ENCODE measurements at places on chromosomes 11 and 22.
A peak's percentile ranks its signal among the peaks of the same experiment; 100 is the strongest.

GRCh38 chr11:119752946-119753345 is 23.9 kb upstream of the NECTIN1 start:
- no peak for DNase-seq

DNA sequence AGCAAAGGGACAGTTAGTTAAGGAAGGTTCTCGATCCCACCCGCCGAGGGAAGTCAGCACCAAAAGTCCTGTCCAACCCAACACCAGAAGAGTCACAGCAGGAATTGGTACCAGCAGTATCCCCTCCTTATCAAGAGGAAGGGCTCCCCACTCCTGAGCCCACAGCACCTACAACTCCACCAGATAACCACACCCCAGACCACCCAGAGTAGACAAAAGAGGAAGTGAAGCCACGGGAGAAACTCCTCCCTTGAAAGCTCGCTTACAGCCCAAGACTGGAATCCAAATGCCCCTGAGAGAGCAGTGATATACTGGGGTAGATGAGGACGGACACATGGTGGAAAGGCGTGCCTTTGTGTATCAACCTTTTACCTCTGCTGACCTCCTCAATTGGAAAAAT is 7.3 kb upstream of the CD5 start:
- no peak for DNase-seq

GRCh38 chr11:134951305-134951700 is 539.3 kb upstream of the B3GAT1 start:
- peak; percentile 2 for DNase-seq

- no peak for DNase-seq
These were observed 4.2 kb downstream of the LMO1 start for GRCh38 chr11:8259306-8259959.

DNA sequence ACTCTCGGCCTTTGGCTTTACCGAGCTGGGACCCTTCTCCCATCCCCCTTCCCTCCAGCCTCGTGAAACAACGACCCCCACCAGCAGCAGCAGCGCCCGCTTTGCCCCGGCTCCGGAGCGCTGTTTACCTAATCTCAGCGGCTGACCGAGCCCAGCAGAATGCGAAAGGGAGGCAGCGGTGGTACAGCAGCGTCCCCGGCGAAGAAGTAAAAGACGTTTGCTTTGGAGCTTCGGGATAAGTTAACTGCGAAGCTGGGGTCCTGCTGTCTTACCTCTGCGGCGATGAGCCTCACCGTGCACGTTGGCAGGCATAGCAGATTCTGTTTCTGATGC is 2.0 kb upstream of the LARGE1 start:
- DNase-seq = no peak

- no peak for DNase-seq
These were observed 534.4 kb downstream of the MN1 start for GRCh38 chr22:27267145-27267544.

GRCh38 chr11:110200836-110201235 is 95.6 kb downstream of the RDX start:
- DNase-seq = no peak

- no peak for DNase-seq
These were observed 170.1 kb downstream of the IGLL1 start for GRCh38 chr22:23409976-23410375.

GRCh38 chr22:47433627-47434026 is 671.2 kb downstream of the TBC1D22A start:
- DNase-seq = no peak

DNA sequence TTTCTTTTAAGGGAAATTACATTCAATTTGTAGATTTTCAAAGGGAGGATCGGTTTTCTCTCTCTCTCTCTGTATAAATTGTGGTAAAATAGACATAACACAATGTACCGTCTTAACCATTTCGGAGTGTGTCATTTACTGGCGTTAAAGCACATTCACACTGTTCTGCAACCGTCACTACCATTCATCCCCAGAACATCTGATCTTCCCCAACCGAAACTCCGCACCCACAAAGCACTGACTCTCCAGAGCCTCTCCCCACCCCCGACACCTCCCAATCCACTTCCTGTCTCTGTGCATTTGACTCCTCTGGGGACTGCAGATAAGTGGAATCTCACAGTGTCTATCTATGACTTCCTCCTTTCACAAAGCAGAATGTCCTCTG is 15.9 kb upstream of the GRAMD4 start:
- peak; percentile 16 for DNase-seq

- peak; percentile 14 for DNase-seq
These were observed 90.0 kb downstream of the BCR start for GRCh38 chr22:23270212-23270733.

- DNase-seq = no peak
These were observed 404 bp downstream of the DCHS1 start for GRCh38 chr11:6655020-6655789.

GRCh38 chr22:49208004-49208402 is 619.7 kb downstream of the BRD1 start:
- no peak for DNase-seq

GRCh38 chr11:76824980-76825725 is 35.6 kb upstream of the ACER3 start:
- DNase-seq = no peak

DNA sequence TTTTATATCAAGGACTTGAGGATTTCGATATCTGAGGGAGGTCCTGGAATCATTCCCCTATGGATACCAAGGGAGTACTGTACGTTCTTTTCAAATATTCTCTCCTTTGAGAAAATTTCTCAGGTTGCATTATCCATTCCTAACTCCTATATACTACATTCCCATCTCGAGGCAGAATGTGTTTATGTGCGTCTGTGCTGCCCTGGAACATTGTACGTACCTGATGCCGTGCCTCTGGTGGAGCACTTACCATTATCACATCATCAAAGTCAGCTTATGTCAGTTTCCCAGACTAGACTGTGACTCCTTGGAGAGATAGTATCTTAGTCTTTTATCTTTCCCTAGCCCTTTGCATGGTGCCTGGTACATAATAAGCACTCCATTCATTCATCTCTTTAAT is 21.7 kb downstream of the UBASH3B start:
- DNase-seq = no peak

GRCh38 chr11:72939031-72939430 is 124.8 kb downstream of the ATG16L2 start:
- DNase-seq = no peak

DNA sequence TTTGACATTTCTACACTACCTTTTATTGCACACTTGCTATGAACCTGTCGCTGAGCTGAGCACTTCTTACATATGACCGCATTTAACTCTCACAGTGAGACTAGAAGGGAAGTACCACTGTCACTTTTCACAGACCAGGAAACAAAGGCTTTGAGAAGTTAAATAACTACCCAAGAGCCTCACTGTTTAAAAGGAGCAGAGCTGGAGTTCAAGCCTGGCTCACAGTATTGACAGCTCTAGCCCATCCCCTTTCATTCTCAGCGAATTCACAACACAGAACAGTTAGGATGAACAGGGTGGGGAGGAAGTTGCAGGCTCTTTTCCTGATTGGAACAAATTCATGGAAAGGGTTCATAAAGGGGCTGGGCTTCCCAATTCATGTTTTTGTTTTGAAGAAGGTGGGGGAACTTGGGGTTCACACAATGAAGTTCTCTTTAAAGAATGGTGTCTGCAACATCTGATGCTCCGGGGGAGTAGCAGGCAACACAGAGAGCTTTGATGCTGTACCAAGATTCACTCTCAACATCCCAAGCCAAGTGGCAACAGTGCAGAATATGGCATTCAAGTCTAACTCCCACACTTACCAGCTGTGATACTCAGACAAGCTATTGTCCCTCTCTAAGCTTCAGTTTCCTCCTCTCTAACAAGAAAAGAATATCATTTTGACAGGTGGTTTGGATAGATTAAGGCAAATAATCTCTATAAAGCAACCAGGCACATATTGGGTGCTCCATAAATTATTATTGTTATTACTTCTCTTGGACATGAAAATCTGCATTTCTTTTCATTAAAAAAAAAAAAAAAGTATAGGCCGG is 17.2 kb downstream of the SCGB1A1 start:
- no peak for DNase-seq

DNA sequence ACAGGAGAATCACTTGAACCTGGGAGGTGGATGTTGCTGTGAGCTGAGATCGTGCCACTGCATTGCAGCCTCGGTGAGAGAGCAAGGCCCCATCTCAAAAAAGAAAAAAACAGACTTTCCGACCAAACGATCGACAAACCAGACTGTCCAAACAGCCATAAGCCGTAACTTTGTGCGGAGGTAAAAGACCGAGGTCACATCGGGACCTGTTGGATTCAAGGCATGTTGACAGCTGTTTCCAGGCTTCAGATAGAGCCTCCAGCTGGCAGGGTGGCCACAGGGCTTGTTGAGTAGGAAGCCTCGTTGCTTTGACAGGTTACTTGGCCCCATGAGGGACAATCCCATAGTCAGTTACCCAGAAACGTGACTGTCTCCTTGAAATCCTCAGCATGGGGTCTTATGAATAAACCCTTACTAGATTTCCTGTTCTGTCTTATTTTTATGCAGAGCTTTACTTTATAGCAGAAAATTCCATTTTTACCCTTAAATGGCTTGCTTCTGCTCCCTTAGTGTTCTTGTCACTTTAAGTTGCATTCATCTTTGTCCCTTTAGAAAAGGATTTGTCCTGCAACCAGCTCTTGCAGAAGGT is 22.3 kb downstream of the PPARA start:
- DNase-seq = no peak

DNA sequence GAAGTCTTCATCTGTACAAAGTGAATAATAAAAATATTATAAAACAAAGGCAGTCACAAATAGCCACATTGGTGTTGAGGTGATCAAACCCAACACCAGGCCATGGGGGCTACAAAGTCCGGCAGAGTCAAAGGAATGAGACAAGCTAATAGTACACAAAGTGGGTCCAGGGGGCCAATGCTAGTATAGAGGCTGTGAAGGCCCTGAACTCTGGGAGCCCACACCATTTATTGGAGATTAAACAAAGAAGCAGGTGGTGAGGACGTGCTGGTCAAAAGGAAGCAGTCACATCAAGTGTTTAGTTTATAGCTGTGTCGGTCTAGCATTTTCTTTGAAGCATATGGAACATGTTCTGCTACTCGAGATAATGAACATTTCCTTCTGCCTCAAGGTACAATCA is 58.6 kb upstream of the CCT8L2 start:
- DNase-seq = no peak

DNA sequence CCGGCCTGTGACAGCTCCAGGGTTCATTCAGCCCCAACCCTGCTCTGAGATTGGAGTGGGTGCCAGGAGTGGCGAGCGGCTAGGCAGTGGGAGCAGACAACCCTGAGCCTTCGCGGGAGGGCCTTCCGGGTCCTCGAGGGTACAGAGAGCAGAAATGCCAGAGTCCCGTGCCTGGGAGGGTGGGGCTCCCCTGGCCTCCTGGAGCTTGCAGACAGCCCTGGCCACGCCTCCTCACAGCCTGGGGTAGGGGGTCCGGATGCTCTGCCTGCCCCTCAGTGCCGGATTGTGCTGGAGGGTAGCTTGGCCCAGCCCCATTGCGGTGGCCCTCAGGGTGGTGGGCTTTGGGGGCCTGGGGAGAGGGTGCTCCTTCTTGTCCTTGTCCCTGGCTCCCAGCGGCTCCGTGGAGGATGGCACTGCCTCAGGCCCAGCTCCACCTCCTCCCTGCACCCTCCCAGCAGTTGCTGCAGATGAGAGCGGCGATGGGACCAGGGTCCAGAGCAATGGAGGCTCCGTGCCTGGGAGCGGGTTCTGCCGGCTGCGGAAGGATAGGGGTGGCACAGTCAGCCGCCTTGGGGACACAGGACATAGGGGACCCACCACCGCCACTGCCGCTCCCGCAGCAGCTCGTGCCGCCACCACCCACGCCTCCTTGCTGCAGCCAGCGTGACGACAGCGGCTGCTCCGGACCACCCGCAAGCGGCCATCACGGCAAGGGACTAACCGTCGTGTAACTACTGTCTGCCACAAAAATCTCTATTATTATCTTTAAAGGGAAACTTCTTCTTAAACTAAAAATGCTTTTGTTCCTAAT is 34.9 kb upstream of the OR10G7 start:
- no peak for DNase-seq

DNA sequence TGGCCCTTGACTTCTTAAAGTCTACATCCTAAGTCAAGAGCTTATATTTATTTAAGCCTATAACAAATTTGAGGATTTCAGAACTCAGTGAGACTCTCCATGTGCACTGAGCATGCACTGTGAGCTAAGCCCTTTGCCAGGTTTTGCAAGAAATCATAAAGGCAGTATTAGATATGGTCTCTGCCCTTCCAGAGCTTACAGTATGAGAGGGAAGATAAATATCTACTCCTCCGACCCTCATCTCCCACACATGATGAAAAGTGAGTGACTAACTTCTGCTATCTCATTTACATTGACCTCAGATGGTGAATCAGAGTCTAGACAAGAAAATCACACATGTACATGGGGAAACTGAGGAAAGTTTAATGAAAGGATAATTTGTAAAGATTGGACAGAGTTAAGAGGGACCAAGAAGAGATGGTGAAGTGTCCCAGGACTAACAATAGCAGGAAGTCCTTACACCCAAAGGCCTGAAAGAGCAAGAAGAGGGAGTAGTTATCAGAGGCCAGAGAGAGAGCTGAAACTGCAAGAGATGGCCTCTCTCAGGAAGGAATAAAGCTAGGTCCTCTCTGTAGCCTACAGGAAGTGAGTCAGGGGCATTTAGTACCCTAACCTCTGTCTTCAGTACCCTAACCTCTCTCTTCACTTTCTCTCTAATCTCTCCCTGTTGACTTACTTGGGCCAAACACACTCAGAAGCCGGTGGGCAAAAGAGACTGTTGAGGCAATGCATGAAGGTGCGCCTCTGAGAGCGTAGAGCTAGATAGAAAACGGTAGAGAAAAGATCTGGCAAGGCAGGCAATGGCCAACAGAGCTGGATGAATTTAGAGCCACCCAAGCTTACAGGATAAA is 23.0 kb upstream of the BLID start:
- DNase-seq = peak; percentile 86

DNA sequence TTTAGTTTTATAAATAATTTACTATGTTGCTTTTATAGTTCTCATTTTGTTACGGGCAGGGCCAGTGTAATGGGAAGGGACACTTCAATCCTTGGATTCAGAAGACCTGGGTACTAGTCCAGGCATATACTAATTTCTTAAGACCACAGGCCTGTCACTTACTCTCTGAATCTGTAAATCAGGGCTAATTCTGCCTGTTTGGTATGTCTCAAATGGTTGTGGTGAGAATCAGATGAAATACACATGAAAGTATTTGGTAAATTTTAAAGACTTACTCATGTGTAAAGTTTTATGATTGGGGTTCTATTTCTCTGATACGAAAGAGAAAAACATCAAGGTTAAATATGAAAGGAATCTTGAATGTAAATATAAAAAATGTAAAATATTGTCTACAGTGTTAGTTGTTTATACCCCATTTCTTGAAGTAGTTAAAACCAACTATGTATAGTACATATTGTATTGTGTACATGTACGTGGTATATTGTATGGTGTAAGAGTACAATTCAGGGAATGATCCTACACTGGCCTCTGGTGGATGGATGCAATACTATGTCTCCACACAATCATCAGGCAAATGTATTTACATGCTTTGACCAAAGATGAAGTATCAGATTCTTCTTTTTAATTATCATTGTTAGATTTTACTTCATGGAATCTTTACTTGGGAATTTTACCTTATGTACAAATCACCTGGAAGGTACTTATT is 24.5 kb upstream of the RAG2 start:
- DNase-seq = peak; percentile 30

GRCh38 chr11:40246983-40247382 is 1212.5 kb downstream of the LRRC4C start:
- DNase-seq = no peak

- no peak for DNase-seq
These were observed 35.2 kb upstream of the CECR2 start for GRCh38 chr22:17334059-17334458.

Measured in fibroblast of villous mesenchyme (primary cell).